ENCODE measurements at places on chromosomes 3 and 15. TPM values are rescaled to one million over a fixed set of nuclear protein-coding genes. Genes with fewer than 3 reads are reported as not detected.

Gene GOLGA8M
- total RNA-seq = 0.27 TPM

Gene CD200R1
- total RNA-seq = not detected

Gene PTH1R
- 3.6 TPM for total RNA-seq

Gene CTDSPL
- 69.1 TPM for total RNA-seq

Gene FSIP1
- total RNA-seq = 1.5 TPM

Gene CPLX3
- total RNA-seq = not detected

Gene TPRG1
- total RNA-seq = 0.27 TPM

Gene MITF
- 65.4 TPM for total RNA-seq

Gene POLG
- 43.4 TPM for total RNA-seq

Gene DLEC1
- 0.16 TPM for total RNA-seq

- no peak for DNase-seq
Observed at GRCh38 chr3:13528217-13528867, 20.6 kb upstream of the FBLN2 start.

DNA sequence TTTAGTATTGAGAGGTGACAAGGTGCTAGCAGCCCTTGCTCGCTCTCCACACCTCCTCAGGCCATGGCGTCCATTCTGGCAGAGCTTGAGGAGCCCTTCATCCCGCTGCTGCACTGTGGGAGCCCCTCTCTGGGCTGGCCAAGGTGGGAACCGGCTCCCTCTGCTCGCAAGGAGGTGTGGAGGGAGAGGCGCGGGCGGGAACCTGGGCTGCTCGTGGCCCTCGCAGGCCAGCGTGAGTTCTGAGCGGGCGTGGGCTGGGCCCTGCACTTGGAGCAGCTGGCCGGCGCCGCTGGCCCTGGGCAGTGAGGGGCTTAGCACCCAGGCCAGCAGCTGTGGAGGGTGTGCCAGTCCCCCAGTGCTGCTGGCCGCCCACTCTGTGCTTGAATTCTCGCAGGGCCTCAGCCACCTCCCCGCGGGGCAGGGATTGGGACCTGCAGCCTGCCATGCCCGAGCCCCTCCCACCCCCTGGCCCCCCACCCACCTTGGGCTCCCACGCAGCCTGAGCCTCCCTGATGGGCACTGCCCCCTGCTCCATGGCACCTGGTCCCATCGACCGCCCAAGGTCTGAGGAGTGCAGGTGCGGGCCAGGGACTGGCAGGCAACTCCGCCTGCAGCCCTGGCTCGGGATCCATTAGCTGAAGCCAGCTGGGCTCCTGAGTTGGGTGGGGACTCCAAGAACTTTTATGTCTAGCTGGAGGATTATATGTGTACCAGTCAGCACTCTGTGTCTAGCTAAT is 785.2 kb downstream of the DIPK2A start:
- DNase-seq = no peak

DNA sequence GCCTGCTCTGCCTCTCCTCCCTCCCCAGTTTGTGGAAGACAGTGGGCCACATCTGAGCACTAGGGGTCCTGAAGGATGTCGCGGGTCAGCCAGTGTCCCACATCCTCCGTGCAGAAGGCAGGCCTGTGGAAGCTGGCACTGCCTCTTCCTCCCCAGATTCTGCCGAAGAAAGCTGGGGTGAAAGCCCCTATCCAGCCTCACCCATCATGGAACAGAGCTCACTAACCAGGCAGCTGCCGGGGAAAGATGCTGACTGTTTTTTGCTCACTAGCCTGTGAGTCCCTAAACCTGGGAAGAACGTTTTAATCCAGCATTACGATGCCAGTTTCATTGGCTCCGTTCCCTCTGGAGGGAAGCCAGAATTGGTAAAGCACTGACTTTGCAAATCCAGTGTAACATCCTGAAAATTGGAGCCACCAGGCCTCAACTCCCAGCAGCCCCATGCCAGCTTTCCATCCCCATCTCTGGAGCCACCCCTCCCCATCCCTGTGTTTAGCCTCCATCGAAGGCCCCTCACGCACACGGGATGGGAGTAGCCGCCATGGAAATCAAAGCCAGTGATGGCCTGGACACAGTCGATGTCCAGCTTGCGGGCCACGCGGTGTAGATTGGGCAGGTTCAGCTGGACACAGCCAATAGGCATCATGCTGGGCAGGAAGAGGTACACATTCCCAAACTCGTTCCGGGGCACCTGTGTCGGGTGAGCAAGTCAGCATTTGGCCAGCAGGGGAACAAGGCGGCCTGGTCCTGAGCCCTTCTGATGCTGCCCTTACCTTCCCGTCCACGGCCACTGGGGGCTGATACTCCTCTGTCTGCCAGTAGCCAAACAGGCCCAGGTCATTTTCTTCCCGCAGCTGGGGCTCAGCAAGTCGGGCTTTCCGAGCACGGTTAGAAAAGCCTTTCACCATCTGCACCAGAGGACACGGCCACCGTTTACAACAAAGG is 23.5 kb downstream of the TMEM43 start:
- DNase-seq = no peak

- no peak for DNase-seq
Observed at GRCh38 chr3:124557-125179, 71.9 kb upstream of the CHL1 start.

DNA sequence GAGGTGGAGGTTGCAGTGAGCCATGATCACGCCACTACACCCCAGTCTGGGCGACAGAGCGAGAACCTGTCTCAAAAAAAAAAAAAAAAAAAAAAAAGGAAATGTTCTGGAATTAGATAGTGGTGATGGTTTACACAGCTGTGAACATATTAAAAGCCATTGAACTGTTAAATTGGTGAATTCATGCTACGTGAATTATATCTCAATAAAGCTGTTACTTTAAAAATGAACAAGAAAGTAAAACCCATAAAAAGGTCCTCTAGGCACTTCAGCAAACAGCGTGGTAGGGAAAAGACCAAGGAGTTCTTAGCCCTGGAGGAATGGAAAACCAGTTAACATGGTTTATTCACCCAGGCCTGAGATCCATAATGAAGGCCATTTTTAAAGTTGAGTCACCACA is 180.1 kb downstream of the ATG7 start:
- no peak for DNase-seq

- no peak for DNase-seq
Observed at GRCh38 chr15:95843241-95843910, 487.1 kb upstream of the NR2F2 start.

GRCh38 chr15:56202701-56203100 is 41.0 kb downstream of the RFX7 start:
- no peak for DNase-seq

GRCh38 chr3:31371484-31372177 is 161.1 kb upstream of the STT3B start:
- no peak for DNase-seq

DNA sequence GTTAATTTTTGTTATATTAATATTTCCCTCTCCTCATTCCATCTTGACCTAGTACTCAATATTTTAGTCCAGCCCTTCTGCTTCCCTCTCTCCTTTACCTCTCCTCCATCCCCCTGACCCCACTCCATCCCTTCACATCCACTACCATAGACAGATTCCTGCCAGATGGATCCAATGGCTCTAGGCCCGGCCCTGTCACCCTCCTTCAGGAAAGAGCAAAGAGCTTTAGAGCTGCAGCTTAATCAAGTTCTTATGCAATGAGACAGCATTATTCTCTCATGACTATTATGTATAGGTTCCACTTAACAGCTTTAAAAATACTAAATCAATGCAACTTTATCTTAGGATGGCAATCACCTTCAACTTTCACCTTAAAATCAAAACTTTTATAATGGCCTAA is 200.7 kb upstream of the TTC14 start:
- no peak for DNase-seq

DNA sequence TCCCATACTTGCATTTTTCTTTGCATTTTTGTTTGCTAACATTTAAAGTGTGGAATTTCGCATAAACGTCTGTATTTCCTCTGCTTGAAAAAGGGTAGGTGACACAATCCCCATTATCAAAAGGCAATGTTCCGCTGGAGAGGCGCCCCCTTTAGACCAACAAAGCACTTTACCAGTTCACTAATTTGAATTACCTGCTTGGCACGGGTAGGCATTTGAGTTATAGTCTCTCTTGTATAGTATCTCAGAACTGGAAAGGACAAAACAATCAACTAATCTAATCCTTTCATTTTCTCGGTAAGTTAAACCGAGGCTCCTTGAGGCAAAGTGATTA is 775 bp upstream of the CCDC39 start:
- DNase-seq = no peak

GRCh38 chr3:30577788-30578187 is 28.6 kb upstream of the TGFBR2 start:
- no peak for DNase-seq

- no peak for DNase-seq
Observed at GRCh38 chr15:91813924-91814323, 39.6 kb upstream of the SLCO3A1 start.

DNA sequence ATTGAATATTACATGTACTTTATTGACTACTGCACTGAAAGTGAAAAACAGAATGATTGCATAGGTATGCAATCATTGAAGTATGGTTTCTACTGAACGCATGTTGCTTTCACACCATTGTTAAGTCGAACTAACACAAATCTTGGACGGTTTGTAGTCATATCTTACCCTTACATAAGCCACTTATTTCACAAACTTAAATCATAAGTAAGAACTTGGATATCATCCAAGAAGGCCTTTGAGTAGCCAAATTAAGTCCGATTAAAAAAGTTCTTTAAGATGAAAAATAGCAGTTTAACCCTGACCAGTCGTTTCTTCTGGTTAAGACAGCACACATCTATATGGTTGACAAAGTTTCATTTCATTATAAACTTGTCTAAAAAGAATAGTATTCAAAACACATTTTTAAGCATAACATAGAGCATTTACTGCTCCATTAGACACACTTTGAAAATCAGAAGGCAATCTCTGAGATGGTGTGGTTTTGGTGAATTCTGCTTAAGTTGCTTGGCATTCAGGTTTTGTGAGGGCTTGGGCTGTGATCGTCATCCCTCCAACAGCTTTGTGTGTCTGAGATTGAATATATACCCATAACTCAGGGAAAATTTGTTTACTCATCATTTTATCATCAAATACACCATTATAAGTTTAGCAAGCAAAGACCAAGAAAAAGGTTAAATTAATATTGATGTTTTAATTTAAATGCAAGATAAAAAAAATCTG is 92.2 kb downstream of the NFKBIZ start:
- no peak for DNase-seq

DNA sequence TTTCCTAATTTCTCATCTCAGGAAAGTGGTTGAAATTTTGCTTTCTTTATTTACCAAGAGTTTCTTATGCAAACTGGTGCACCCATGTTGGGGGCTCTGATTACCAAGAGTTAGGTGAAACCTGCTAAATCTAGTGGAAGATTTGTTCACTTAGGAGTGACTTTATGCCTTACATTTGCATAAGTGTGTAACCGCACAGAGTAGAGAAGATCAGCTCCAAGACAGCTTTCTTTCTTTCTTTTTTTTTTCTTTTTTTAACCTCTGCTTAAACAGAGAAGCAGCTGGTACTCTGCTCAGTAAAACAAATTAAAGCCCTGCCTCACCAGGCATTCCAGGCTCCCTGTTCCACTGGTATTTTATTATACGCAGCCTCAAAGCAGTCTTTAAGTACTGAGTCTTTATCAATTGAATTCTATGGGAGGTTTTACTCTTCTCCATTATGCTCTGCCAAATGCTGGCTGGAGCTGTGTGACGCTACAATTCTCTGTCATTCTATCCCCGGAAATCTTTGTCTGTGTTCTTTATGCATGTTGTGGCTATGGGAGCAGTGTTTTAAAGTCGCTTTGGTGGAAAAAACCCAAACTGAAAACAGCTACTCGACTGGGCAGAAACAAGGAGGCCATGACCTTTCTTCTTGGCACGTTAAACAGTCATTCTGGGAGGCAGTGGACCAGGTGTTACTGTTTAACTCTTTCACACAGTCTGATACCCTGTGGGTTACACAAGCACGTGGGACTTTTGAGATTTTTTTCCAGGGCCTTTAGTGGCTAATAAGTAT is 55.2 kb upstream of the GBE1 start:
- no peak for DNase-seq

- DNase-seq = no peak
Observed at GRCh38 chr15:96247621-96248305, 82.7 kb upstream of the NR2F2 start.

DNA sequence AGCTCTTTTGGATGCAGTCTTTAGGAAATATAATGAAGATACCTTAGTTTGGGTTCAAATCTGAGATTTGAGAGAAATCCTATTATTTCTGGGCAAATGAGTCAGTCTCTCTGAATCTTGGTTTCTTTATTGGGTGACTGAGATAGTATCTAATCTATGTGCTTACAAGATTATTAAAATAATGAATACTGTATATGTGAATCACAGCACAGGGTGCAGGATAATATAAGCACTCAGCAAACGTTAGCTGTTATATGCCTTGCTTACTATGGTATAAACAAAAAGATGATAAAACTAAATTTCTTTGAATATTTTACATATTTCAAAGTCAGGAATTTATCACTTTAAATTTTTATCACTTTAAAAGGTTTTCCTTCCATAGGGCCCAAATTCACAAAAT is 29.6 kb downstream of the FGF7 start:
- no peak for DNase-seq

DNA sequence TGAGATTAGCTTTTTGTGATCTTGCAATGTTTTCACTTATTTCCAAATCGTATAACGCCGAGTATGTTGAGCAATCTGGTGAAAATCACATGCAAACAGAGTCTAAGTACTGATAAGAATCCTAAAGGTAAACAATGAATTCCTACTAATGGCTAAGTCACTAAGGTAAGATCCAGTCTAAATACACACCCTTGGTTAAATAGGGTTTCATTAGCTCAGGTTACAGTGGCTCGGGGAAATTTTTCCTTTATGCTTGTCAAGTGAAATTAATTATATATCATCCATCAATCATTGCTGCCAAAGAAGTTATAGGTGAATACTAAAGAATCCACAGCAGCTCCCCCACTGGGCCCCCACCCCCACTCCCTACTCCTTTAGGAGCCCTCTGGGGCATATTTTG is 139.3 kb downstream of the SOX2 start:
- no peak for DNase-seq

DNA sequence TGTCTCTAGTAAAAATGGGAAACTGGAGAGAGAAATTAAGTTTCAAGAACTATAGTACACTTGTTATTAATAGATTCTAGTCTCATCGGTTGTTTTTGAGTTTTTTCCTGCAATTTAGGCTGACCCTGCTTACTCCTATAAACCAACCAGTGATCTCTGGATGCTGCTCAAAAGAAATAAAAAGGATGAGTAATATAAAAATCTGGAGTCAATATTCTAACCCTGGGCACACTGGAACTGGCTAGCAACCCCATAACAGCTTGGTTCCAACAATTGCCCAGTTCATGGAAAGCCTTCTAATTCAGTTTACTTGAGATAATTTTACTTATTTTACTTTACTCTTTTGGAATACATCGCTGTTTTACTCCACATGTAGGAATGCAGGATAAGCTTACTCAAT is 211.6 kb downstream of the GBE1 start:
- DNase-seq = no peak

DNA sequence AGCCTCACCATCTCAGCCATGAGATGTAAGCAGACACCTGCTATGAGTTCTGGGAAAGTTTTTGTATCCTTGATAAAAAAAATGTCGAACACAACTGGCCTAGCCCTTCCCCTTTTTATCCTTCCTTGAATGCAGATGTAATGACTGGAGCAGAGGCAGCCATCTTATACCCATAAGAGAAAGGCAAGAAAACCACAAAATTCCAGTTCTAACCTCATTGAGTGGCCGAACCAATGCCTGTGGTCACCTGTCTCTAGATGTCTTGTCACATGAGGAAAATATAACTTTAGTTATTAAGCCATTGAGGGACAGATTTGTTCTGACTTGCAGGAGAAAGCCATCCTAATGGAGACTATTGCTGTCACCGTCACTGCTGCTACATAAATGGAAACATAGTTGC is 80.4 kb upstream of the SLC6A6 start:
- DNase-seq = no peak

GRCh38 chr15:47652328-47652727 is 65.0 kb upstream of the SEMA6D start:
- no peak for DNase-seq

All from sigmoid colon (tissue), 7 donors.